ENCODE measurements at places on chromosomes 4 and X.

DNA sequence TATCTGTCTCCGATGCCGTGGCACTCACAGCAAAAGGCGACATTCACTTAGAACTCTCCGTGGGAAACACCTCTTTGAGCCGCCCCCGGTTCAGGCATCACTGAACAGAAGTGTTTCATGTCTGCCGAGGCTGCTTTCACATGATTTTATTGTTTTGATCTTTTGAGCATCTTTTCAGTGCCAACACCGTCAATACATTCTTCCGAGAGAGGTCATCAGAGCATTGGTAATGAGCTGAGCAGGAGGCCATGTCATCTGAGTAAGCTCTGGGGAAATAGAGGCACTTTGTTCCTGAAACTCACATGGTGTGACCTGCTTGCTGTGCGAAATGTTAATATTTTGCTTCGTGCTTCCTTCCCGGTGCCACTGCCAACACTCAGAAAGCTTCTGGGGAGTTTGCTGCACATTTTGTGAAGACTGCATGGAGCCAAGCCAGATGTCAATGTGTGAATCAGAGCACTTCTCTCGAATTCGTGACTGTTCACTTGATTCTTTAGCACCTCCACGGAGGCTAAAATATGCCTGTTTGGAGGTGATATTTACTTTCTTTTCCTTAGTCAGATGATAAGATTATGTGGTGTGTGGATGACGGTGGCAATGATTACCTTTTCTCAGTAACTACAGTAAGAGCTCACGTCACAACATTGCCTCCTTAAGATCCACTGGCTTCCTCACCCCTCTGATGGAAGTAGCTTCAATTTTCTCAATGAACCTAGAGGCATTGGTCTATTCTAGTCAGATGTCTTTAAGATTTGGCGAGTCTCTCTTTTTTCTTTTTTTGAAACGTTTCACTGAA is 222.3 kb upstream of the HS3ST1 start:
- no peak for DNase-seq

DNA sequence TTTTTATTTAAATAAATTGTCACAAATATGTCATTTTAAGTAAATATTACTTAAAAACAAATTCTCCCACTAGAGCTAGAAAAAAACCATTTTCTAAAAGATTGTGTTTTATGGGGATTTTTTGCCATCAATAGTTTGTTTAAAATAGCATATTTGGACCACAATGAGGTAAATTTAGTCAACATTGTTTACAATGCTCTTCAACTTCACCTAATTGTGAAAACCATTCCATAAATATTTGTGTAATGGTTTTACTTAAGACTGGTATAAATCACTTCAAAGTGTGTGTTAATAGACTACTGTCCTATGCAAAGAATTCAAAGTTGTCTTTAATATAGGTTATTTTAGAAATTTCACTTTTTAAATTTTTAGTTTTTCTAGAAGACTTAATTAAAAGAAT is 1004.2 kb downstream of the PCDH18 start:
- DNase-seq, result no peak

DNA sequence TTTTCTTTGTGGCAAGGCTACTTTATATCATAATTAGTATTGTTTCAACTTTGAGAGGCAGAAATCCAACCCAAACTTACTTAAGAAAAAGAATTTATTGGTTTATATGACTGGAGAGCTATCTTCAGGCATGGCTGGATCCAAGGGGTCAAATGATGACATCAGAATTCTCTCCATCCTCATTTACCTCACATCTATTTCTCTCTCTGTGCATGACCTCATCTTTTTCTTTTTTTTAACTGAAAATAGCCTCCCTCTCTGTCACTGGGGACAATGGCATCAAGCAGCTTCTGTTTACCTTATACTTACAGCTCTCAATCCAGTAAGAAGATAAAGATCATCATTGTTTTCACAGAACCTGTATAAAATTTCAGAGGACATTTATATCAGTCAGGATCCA is 12.0 kb upstream of the EXOC1L start:
- DNase-seq, result no peak

DNA sequence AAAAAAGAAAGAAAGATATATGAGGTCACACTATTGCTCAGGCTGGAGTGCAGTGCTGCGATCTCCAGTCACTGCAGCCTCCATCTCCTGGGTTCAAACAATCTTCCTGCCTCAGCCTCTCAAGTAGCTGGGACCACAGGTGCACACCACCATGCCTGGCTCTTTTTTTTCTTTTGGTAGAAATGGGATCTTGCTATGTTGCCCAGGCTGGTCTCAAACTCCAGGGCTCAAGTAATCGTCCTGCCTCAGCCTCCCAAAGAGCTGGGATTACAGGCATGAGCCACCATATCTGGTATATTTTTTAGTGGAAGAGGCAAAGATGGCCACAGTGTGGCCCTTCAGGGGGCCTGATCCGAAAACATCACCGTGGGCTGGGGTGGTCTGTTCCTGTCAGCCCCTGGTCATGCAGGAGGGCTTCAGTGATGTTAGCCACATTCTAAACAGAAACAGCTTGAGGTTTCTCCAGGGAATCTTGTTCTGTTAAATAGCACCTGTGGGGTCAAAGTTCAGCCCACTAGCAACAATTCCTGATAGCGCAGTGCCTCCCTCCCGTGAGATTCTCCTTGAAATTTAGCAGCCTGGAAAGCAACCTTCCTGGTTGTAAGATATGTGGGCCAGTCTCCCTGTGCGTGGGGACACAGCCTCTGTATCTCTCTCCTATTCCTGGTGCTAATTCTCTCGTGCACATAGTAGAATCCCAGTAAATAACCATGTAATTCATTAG is 7.3 kb upstream of the DHRSX start:
- DNase-seq, result no peak

GRCh38 chr4:8473198-8473919 is 32.8 kb downstream of the TRMT44 start:
- DNase-seq, result no peak
